ENCODE measurements at places on chromosomes 7 and 10. TPM values are rescaled to one million over a fixed set of nuclear protein-coding genes. Genes with fewer than 3 reads are reported as not detected.

ZNF488 gene
- 0.29 TPM for total RNA-seq

DNA sequence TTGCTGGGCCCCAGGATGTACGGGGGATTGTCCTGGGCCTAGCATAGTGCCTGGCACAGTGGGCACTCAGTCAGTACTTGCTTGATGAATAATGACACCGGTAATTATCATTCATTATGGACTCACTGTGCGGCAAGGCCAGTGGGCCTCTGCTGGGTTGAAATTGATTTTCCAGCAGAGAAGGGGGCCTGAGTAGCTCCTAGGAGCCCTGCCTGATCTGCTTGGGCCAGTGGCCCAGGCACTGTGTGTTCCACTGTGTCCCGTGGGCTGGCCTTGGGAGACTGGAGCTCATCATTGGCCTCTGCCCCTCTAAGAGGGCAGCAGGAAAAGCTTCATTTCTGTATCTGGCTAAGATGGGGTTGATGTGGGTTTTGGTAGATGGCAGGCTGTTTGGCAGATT is 1.4 kb downstream of the CHST3 start:
- H3K36me3 ChIP-seq = no peaks in the 10 kb centered on the region
- peak overlapping the region; percentile 96 for H3K27ac ChIP-seq
- no peak for DNase-seq
- H3K27me3 ChIP-seq = no peaks in the 10 kb centered on the region

GRCh38 chr10:12212454-12212853 is 16.5 kb downstream of the CDC123 start:
- no peak for DNase-seq
- H3K4me1 ChIP-seq = peaks cover 38% of the 10 kb centered on the region
- no peak overlapping the region for H3K27ac ChIP-seq
- H3K4me3 ChIP-seq = no peak overlapping the region

- no peaks in the 10 kb centered on the region for H3K36me3 ChIP-seq
- no peak overlapping the region for H3K27ac ChIP-seq
- H3K4me3 ChIP-seq = peak overlapping the region; percentile 55
- DNase-seq = no peak
- H3K4me1 ChIP-seq = peaks cover 10% of the 10 kb centered on the region
Measured at GRCh38 chr10:103542764-103543616, 49.5 kb downstream of the NEURL1 start.

- H3K4me1 ChIP-seq = no peaks in the 10 kb centered on the region
- no peak for DNase-seq
- H3K4me3 ChIP-seq = no peak overlapping the region
- no peaks in the 10 kb centered on the region for H3K36me3 ChIP-seq
- H3K27me3 ChIP-seq = no peaks in the 10 kb centered on the region
Measured at GRCh38 chr10:93745408-93746065, 12.2 kb upstream of the LGI1 start.

- no peak overlapping the region for H3K27ac ChIP-seq
- no peak overlapping the region for H3K4me3 ChIP-seq
- peaks cover 43% of the 10 kb centered on the region for H3K4me1 ChIP-seq
- H3K27me3 ChIP-seq = no peaks in the 10 kb centered on the region
- DNase-seq = no peak
Measured at GRCh38 chr10:78772986-78773530, 295.7 kb upstream of the ZMIZ1 start.

DNA sequence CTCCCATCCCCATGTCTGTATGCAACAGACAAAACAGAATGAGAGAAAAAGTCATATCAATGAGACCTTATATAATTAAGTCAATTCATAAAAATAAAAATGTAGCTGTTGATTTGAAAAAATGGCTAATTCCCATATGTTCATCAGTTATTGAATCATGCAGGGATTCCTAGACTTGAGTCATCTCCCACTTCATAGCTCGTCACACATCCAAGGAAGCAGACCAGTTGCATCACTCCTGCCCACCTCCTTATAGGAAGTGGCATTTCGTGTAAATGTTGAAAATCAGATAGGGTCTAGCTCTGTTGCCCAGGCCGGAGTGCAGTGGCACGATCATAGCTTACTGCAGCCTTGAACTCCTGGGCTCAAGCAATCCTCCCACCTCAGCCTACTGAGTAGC is 56.1 kb upstream of the SH2B2 start:
- no peak overlapping the region for H3K27ac ChIP-seq
- no peak for DNase-seq
- no peaks in the 10 kb centered on the region for H3K27me3 ChIP-seq

- peaks cover 20% of the 10 kb centered on the region for H3K4me1 ChIP-seq
- H3K36me3 ChIP-seq = no peaks in the 10 kb centered on the region
- H3K4me3 ChIP-seq = no peak overlapping the region
- no peaks in the 10 kb centered on the region for H3K27me3 ChIP-seq
- no peak overlapping the region for H3K27ac ChIP-seq
Measured at GRCh38 chr10:47181052-47181849, 118.7 kb upstream of the GDF10 start.

DNA sequence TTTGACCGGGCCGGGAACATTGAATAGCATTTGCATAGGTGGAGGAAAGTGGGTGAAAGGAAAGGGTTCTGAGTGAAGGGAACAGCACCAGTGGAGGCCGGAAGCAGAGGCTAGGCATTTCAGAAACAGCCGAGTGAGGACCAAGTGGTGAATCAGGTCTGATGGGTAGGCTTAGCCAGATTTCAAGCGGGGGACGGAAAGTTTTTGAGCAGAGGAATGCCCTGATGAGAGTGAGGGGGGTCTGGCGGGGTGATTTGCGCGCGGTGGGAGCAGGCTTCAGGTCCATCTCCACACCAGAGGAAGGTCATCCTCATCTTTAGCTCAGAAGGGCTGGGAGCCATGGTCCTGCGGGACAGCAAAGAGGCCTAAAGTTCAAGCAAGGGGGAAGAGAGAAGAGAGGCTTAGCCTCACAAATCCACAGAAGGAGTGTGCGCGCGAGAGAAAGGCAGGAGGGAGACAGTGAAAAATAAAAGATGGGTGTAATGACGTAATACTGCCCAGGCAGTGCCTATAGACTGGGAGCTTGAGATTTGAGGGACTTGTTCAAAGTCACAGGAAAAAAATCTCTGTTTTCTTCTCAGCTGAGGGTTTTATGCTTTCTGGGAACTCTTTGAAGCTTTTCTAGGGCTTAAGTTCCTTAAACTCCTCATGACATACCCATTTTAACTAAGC is 1.0 kb upstream of the DENND2A start:
- no peaks in the 10 kb centered on the region for H3K36me3 ChIP-seq
- peaks cover 5% of the 10 kb centered on the region for H3K27me3 ChIP-seq
- H3K27ac ChIP-seq = peak overlapping the region; percentile 89
- no peak for DNase-seq

DNA sequence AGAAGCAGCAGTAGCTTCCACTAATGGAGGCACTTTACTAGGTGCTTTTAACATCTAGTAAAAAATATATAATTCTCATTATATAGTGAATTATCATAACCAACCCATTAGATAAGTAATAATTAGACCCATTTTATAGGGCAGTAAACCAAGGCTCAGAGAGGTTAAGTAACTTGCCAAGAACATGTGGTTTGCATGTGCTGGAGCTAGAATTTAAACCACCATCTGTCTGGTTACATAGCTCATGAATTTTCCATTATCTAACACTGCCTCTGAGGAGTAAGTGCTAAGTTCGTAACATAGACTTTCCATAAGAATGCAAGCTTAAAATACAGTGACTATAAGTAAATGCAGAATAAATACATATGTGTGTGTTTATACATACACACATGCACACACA is 41.9 kb downstream of the CREB3L2 start:
- H3K4me3 ChIP-seq = no peak overlapping the region
- no peak overlapping the region for H3K27ac ChIP-seq
- no peak for DNase-seq

- H3K36me3 ChIP-seq = no peaks in the 10 kb centered on the region
- DNase-seq = no peak
- H3K27ac ChIP-seq = no peak overlapping the region
- H3K4me1 ChIP-seq = no peaks in the 10 kb centered on the region
- no peaks in the 10 kb centered on the region for H3K27me3 ChIP-seq
Measured at GRCh38 chr10:119466655-119467054, 75.9 kb downstream of the RGS10 start.

GRCh38 chr10:89224739-89225443 is 17.8 kb upstream of the CH25H start:
- no peak for DNase-seq
- peaks cover under 1% of the 10 kb centered on the region for H3K4me1 ChIP-seq
- H3K27me3 ChIP-seq = no peaks in the 10 kb centered on the region
- H3K36me3 ChIP-seq = peaks cover 3% of the 10 kb centered on the region

KDM7A gene
- 11.5 TPM for total RNA-seq

CPA4 gene
- total RNA-seq = 12.3 TPM

CRPPA gene
- total RNA-seq = 0.26 TPM

DNA sequence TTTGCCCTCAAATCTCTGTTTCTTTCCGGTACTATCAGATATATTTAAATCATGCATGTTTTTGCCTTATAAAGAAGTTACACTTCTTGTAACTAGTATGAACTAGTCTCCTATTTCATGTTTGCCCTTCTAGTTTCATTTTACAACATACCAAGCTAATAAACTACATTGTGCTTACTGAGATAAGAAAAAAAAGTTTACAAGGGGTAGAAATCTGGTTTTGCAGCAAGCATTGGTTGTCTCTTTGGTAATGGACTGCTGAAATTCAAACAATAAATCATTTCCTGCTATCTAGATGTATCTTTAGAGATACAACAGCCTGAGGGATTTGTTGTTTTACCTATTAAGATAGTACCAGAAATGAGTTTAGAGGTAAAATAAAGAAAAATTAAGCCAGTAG is 18.8 kb downstream of the PTTG1IP2 start:
- H3K27me3 ChIP-seq = no peaks in the 10 kb centered on the region
- no peak overlapping the region for H3K27ac ChIP-seq
- DNase-seq = no peak
- H3K4me3 ChIP-seq = no peak overlapping the region

DNA sequence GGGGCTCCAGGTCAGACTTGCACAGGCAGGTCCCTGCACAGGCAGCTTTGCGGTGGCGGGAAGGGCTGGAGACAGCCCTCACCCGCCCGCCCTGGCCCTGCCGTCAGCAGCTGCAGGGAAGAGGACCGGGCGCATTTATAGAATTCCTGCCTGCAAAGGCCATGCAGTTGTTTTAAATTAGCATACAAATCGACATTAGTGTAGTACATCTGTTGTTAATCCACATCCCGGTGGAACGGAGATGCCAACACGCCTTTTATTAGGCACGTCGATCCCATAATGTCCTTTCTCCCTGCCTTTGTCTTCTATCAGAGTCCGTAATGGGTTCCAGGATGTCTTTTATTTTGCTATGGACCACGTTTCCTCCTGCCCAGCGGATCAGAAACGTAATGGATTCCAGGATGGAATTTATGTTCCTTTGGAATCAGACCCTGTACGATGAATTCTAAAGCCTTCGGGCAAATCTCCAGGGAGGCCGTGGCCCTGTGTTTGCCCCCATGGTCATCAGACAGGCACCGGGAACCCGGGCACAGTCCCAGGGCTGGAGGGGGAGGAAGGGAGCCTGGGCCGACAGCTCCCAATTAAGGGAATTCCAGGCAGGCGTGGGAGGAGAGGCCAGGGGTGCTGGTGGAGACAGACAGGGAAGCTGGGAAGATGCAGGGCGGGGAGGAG is 123.9 kb downstream of the COL26A1 start:
- peaks cover 4% of the 10 kb centered on the region for H3K4me1 ChIP-seq
- H3K27me3 ChIP-seq = no peaks in the 10 kb centered on the region
- H3K27ac ChIP-seq = no peak overlapping the region
- no peaks in the 10 kb centered on the region for H3K36me3 ChIP-seq
- no peak overlapping the region for H3K4me3 ChIP-seq
- no peak for DNase-seq

- DNase-seq = no peak
- H3K36me3 ChIP-seq = peaks cover 44% of the 10 kb centered on the region
- H3K4me1 ChIP-seq = peaks cover 29% of the 10 kb centered on the region
- no peaks in the 10 kb centered on the region for H3K27me3 ChIP-seq
Measured at GRCh38 chr7:99557196-99557607, 1.2 kb upstream of the ZNF655 start.

WNT8B gene
- not detected for total RNA-seq

DNA sequence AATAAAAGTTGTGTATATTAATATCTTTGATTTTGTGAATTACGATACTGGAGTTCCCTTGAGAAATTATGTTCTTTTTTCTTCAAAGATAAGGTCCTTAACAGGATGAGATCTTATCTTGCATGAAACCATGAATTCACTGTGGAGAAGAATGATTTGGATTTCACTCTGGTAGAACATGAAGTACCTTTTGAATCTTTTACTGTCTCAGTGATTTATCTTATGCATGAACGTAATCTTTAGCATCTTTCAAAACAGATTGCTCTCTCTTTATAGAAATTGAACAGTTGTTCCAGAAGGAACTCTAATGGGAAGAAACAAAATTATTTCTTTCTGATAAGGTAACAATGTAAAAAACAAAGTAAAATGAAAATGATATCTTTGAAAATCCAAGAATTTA is 11.0 kb upstream of the ZNF438 start:
- H3K27me3 ChIP-seq = no peaks in the 10 kb centered on the region
- no peaks in the 10 kb centered on the region for H3K36me3 ChIP-seq
- no peak for DNase-seq

DNA sequence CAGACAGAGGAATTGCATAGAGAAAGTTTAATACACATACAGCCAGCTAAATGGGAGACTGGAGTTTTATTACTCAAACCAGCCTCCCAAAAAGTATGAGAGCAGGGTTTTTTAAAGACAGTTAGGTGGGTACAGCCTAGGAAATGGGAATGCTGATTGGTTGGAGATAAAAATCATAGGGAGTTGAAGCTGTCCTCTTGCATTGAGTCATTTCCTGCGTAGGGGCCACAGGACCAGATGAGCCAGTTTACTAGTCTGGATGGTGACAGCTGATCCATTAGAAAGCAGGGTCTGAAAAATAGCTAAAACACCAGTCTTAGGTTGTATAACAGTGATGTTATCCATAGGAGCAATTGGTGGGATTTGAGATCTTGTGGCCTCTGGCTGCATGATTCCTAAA is 76.1 kb upstream of the POM121L12 start:
- no peak overlapping the region for H3K4me3 ChIP-seq
- no peaks in the 10 kb centered on the region for H3K4me1 ChIP-seq
- H3K27me3 ChIP-seq = no peaks in the 10 kb centered on the region

Measured in esophagus squamous epithelium (tissue), 5 donors.